ENCODE measurements at places on chromosomes 4 and X.

DNA sequence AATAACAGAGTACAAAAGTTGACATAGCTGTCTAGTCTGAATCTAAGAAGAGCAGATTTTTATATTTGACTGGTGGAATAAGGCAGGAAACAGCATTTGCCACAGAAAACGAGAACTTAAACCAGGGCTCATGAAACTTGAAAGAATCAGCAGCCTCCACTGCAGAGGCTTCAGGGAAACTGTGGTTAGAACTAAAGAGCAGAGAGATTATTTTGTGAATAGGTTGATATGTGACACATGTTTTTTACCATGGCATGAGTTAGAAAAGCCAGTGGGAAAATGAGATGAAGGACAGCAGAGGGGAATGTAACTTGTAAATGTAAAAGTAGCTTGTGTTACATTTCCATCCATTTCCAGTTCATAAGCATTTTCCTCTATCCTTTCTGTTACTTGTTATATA is 63.7 kb upstream of the CAMK2D start:
- no peak for DNase-seq

DNA sequence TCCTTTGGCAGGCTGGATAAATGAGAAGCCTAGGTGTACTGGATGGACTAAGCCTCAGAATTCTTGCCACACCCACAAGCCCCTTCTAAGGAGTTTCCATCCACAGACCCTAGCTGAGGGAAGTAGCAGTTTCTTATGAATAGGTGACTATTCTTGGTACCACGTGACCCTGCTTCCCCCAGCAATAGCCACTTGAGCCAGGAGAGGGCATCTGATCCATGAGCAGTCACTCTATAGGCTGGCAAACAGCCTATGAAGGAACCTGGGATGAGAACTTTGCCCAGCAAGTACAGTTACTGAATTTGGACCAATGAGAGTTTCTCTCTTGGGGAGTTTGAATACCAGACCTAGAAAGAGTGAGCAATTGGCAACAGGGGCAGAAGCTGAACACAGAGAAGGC is 84.0 kb downstream of the RTL9 start:
- DNase-seq, result peak; percentile 24

DNA sequence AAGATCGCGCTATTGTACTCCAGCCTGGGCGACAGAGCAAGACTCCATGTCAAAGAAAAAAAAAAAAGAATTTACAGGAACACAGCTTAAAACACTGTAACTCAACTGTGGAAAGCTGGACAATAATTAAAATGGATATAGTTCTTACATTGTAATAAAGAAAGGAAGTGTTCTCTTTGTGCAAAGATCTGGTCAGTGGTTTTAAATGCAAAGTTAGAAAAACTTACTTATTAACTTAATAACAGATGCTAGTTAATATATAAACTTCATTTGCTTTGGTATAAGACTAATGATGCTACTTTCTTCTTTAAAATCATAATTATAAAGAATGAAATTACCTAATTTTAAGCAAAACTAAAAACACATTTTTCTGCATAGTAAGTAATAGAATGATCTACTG is 2024.1 kb upstream of the TENM3 start:
- DNase-seq, result no peak

- DNase-seq, result no peak
Observed at GRCh38 chr4:128353791-128354190, 66.2 kb upstream of the PGRMC2 start.

GRCh38 chr4:45183905-45184304 is 457.5 kb upstream of the GNPDA2 start:
- DNase-seq, result no peak

GRCh38 chrX:20712811-20713210 is 446.1 kb upstream of the RPS6KA3 start:
- DNase-seq, result no peak

GRCh38 chrX:29746326-29746725 is 469.0 kb upstream of the MAGEB2 start:
- no peak for DNase-seq

- DNase-seq, result no peak
Observed at GRCh38 chr4:103405415-103405814, 207.3 kb upstream of the CENPE start.

DNA sequence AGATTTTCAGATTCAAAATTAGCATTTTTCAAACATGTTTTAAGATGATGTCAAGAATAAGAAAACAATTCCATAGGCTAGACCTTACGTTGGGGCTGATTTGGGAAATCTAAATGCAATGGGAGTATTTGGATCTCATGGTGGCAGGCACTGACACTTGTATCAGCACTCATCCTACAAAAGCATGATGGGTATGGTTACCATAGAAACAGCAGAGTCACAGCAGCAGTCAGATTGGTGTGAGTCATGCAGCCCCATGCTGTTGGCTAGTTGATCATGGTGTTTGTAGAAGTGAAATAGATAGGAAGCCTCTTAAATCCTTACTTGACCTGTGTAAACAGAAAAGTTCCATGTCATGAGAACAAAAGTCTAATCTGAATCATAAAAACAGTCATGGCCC is 1637.3 kb upstream of the PABPC4L start:
- peak; percentile 67 for DNase-seq
